ENCODE measurements at places on chromosomes 13 and 19.

- no peak for DNase-seq
These were observed 24.8 kb upstream of the CEACAM21 start for GRCh38 chr19:41551212-41551610.

GRCh38 chr13:30346789-30347167 lies 39.4 kb upstream of the KATNAL1 start:
- no peak for DNase-seq

DNA sequence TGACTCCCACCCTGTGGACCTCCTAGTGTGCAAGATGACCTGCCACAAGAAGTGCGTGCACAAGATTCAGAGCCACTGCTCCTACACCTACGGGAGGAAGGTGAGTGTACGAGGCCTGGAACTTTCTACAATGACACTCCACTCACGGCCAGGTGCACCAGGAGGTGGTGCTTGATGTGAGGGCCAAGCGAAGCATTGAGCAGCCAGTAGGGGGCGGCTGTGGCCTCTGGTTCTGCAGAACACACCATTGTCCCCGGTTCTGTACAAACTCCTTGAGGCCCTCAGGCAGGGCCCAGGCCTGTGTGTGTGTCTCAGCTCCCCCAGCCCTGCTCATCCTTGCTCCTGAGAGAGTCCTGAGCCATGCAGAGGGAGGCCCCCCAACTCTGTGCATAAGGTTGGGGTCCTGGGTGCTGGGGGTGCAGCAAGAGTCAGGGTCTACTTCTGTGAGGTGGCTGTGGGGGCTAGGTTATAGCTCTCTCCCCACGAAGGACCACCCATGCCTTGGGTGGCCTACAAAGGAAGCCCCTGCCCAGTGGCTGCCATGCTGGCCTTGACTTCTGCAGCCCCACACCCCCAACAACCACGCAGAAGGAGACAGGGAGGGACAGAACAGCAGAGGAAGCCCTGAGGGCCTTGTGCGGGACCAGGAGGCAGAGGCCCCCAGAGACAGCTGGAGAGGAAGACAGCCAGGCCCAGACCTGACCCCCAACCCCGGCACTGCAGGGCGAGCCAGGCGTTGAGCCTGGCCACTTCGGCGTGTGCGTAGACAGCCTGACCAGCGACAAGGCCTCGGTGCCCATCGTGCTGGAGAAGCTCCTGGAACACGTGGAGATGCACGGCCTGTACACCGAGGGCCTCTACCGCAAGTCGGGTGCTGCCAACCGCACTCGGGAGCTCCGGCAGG lies 9.7 kb upstream of the USE1 start:
- DNase-seq = peak; percentile 72

- no peak for DNase-seq
These were observed 148.6 kb downstream of the SLITRK6 start for GRCh38 chr13:85650613-85651012.

GRCh38 chr19:43625918-43626579 lies 6.6 kb upstream of the ZNF428 start:
- DNase-seq = no peak
